ENCODE measurements at places on chromosomes 13 and 19. TPM values are rescaled to one million over a fixed set of nuclear protein-coding genes. Genes with fewer than 3 reads are reported as not detected.

KLK3 gene
- not detected for total RNA-seq

PCID2 gene
- total RNA-seq, result 47.9 TPM

NTF4 gene
- total RNA-seq, result not detected

LIM2 gene
- total RNA-seq, result not detected

TMEM150B gene
- not detected for total RNA-seq

ZNF829 gene
- 3.2 TPM for total RNA-seq

BST2 gene
- total RNA-seq, result 1.8 TPM

ZNF541 gene
- not detected for total RNA-seq

BEST2 gene
- not detected for total RNA-seq

KCNK6 gene
- total RNA-seq, result 11.9 TPM

PSG11 gene
- not detected for total RNA-seq

SOX21 gene
- total RNA-seq, result not detected

ZNF468 gene
- total RNA-seq, result 16.0 TPM

CEACAM3 gene
- total RNA-seq, result not detected

ZSWIM9 gene
- total RNA-seq, result 5.7 TPM

KIR3DL2 gene
- total RNA-seq, result not detected

TMC4 gene
- 2.0 TPM for total RNA-seq

ZNF442 gene
- 2.3 TPM for total RNA-seq

ANGPTL8 gene
- total RNA-seq, result not detected

SRRM5 gene
- 0.35 TPM for total RNA-seq

PGLYRP1 gene
- total RNA-seq, result not detected

DKKL1 gene
- total RNA-seq, result 4.4 TPM

CYP4F2 gene
- not detected for total RNA-seq

PSG7 gene
- total RNA-seq, result not detected

SIGLEC10 gene
- not detected for total RNA-seq

RFPL4A gene
- not detected for total RNA-seq

SYNGR4 gene
- total RNA-seq, result not detected

MTRF1 gene
- 12.9 TPM for total RNA-seq

MEIS3 gene
- total RNA-seq, result 99.0 TPM

ZNF878 gene
- total RNA-seq, result 0.38 TPM

CERS4 gene
- 16.7 TPM for total RNA-seq

ZNF99 gene
- total RNA-seq, result not detected

ZNF490 gene
- 9.2 TPM for total RNA-seq

ZNF135 gene
- 5.5 TPM for total RNA-seq

MICU2 gene
- 31.6 TPM for total RNA-seq

SLC7A1 gene
- 88.7 TPM for total RNA-seq

PEG3 gene
- not detected for total RNA-seq

CBLC gene
- total RNA-seq, result not detected

ANO8 gene
- 17.7 TPM for total RNA-seq

FPR2 gene
- total RNA-seq, result not detected

NDUFB7 gene
- total RNA-seq, result 158 TPM

LHB gene
- total RNA-seq, result not detected

CEACAM7 gene
- total RNA-seq, result not detected

MRPS31 gene
- 17.7 TPM for total RNA-seq

SIAH3 gene
- total RNA-seq, result not detected

DUS3L gene
- 30.9 TPM for total RNA-seq

ZNF799 gene
- 1.7 TPM for total RNA-seq

CEACAM16 gene
- not detected for total RNA-seq

GNA15 gene
- not detected for total RNA-seq

GDF15 gene
- 41.9 TPM for total RNA-seq

SLITRK6 gene
- 42.3 TPM for total RNA-seq

CABP5 gene
- not detected for total RNA-seq

C19orf67 gene
- total RNA-seq, result not detected

JSRP1 gene
- not detected for total RNA-seq
